ENCODE measurements at places on chromosomes 7 and 10.

DNA sequence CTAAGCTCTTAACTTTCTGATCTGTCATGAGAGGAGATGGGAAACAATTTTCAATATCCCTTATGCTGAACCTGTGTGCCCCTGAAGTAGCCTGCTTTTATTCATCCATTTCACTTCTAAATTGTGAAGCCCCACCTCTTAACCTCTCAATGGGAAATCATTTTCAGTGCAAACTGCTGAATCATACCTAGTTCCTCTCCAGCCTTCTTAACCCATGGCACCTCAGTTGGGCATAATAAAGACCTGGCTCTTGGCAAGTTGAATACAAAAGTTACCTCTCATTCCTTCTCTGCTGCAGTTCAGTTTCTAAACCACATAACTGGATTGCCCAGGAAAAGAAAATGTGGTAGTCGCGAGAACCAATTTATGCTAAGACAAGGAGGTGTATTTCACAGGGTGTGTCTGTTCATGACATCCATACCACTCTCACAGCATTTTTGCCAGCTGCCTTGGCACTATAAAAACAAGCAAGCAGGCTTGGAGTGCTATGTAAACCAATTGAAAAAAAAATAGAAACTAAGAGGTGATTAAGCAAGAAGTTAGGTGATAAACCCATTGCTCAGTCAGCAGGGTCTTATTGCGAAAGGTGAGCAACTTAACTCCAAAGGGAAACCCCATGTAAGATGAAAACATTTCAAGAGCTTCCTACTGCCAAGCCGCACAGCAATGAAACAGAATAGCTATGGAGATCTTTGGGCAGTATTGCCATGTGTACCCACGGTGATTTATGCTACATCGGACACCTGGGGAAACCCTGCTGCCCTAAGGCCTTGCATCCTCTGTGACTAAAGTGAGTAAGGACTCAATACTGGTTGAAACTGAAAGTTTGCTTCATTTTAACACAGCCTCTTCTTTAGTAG, 57.0 kb upstream of the DKK1 start:
- no peak for DNase-seq

DNA sequence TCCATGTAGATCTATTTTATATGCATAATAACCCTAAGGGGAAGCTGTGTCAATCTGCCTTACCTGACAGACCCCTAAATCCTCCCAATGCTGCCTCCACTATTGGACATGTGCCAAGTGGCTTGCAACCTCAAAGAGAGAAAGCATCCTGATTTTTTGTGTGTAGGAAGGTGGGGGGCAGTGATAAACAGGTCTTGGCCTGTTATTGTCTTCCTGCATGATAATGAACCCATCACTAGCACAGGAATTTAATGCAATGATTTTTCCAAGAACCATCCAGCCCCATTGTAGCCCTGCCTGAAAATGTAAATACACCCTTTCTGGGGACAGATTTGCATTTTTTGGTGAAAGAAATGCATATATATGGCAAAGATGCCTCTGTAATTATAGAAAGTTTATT, 850.2 kb downstream of the LRMDA start:
- no peak for DNase-seq

- DNase-seq, result no peak
Observed at GRCh38 chr7:151122276-151122675, 36.0 kb downstream of the AGAP3 start.

DNA sequence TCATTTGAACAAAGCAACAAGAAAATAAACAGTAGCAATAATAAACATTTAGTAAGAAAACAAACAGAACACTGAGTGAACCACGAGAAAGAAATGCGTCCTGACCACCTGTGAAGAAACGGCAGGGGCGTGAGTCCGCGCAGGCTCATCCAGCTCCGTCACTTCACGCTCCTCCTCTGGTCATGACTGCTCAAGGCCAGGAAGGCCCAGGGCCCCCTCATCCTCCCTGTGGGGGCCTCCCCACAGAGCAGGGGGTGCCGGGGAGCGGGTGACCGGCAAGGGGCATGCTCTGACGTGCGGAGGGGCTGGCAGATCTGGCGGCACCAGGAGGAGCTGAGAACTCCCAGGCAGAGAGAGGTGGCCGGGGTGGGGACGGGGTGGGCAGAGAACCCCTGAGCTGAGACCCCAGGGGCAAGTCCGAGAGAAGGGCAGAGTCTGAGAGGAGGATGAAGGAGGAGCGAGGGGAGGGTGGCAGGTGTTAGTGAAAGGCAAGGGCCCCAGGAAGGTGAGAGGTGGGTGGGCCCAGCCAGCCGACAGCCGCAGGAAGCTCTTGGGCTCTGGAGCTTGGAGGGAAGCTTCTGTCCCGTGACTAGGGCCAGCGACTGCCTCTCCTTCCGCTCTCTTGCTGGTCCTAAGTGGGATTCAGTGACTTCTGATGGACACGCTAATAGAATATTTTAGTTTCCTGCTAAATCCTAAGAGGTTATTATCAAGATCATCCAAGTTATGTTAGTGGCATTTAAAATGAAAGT, 223.9 kb downstream of the TCERG1L start:
- DNase-seq, result no peak

GRCh38 chr10:47136866-47137265, 163.1 kb upstream of the GDF10 start:
- no peak for DNase-seq

GRCh38 chr7:102413091-102413490, 16.9 kb downstream of the PRKRIP1 start:
- DNase-seq, result no peak

DNA sequence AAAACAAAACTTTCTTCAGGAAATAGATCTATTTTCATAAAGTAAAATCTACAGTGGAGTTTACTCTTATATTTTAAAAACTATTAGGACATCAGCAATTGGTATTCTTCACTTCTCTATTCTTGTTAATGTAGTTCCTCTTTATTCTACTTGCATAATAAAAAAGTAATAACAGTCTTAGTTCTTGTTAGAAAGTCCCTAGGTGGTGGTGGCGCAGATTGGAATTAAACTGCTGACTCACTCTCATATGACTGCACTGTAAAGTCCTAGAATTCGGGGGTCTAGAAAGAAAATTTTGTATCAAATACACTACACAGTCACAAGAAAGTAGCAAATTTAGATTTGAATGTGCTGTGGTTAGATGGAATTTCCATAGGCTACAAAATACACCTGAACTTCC, 44.6 kb upstream of the TES start:
- no peak for DNase-seq

- DNase-seq, result no peak
Observed at GRCh38 chr7:157660971-157661610, 324.3 kb downstream of the DNAJB6 start.

GRCh38 chr7:76223286-76223972, 21.7 kb downstream of the SRRM3 start:
- no peak for DNase-seq

GRCh38 chr10:107163076-107163855, 1.2 kb downstream of the SORCS1 start:
- DNase-seq, result no peak

GRCh38 chr7:490461-491291, 29.0 kb downstream of the PDGFA start:
- DNase-seq, result no peak

DNA sequence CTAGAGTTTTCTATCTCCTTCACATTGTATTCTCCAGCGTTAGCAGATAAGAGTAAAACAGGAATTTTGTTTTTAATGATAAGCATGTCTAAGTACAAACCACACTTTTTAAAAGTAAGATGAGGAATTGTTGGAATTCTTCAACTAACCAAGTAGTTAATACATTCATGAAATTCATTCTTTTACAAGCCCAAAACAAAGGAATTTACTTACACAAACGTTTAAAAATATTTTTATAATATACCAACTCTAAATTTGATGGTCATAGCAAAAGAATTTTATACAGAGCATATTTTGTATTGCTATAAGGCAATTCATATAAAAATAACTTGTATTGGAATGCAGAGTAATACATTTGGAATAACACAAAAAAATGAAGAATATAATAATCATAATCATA, 51.3 kb downstream of the TWIST1 start:
- no peak for DNase-seq

GRCh38 chr10:34341473-34341872, 473.6 kb downstream of the PARD3 start:
- DNase-seq, result no peak

DNA sequence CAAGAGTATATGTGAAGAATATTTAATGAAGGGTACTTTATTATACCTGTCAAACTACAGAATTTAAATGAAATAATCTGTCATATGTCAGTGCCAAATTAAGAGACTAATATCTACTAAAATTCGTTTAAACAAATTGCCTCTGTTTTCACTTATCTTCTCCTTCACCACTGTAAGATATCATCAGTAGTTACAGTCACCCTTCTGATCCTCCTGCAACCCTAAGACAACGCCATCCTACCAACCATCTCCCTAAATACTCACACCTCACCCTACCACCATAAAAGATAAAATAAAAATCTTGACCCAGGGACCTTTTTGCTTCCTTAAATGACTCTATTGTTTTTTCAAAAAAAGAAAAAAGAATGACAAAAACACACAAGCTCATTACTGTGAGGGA, 20.8 kb downstream of the EZH2 start:
- DNase-seq, result no peak

- no peak for DNase-seq
Observed at GRCh38 chr10:102998399-102998907, 80.4 kb downstream of the CNNM2 start.

- DNase-seq, result no peak
Observed at GRCh38 chr10:112761256-112761655, 188.8 kb upstream of the TCF7L2 start.

DNA sequence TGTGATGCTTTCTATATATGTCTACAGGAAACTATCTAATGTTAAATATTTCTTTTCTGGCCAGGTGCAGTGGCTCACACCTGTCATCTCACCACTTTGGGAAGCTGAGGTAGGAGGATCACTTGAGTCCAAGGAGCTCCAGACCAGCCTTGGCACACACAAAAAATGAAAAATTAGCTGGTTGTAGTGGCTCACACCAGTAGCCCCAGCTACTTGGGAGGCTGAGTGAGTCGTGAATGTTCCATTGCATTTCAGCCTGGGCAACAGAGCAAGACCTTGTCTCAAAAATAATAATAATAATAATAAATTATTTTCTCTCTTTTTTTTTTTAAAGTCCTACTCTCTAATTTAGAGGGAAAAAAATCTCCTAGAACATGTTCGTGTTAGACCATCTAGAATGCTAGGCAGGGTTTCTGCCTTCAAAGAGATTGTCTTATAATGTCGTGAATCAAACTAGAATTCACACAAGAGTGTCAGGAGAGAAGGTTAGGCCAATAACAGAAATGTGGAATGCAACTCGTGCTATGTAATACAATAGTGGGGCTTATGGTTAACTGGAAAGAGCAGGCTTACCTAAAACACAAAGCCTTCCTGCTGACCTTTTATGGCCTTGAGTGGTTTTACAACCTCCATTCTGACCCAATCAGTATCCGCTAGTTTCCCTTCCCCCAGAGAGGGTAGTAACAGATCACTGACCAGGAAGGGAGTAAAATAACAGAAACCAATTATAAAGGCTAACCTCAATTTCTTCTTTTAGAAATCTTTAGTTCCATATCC, 46.3 kb downstream of the MYOF start:
- DNase-seq, result no peak

GRCh38 chr7:150446288-150446938, 4.0 kb upstream of the GIMAP8 start:
- DNase-seq, result no peak

GRCh38 chr7:28136420-28136819, 44.2 kb downstream of the JAZF1 start:
- DNase-seq, result no peak

GRCh38 chr7:105752671-105753275, 123.6 kb downstream of the ATXN7L1 start:
- no peak for DNase-seq

- DNase-seq, result no peak
Observed at GRCh38 chr10:71613261-71613777, 106.3 kb downstream of the C10orf105 start.

GRCh38 chr10:132237871-132238270, 51.1 kb downstream of the DPYSL4 start:
- DNase-seq, result no peak

DNA sequence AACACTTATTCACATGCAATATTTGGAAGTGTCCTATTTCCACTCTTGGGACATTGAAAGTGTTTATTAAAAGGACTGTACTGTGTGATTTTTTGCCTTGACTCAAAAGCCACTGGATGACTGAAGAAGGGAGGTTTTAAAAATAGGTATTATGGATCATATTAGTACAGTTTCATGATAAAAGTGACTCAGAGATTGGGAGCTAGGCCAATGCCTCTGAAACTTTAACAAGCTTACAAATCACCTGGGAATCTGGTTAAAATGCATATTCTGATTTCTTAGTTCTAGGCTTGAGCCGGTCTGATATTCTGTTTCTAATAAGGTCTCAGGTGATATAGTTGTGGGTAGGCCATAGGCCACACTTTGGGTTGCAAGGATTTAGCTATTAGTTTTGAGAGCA, 191.2 kb downstream of the PLXDC2 start:
- DNase-seq, result no peak

- no peak for DNase-seq
Observed at GRCh38 chr10:110483633-110484032, 14.1 kb upstream of the DUSP5 start.

DNA sequence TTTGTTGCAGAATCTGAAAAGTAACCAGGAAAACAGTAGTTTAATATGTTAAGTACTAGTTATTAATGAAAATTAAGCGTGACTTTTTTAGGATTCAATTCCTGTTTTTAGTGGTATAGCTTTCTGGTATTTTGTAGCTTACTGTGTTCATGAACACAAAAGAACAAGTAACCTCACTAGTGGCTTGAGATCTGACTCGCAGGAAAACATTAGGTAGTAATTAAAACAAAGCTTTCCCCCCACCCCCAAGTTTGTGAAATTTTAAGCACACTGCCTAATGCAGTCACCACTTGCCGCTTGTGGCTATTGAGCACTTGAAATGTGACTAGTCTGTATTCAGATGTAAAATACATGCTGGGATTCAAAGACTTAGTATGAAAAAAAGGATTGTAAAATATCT, 102.5 kb upstream of the RPA3 start:
- no peak for DNase-seq

- no peak for DNase-seq
Observed at GRCh38 chr10:76444034-76444800, 1012.8 kb downstream of the LRMDA start.

- DNase-seq, result no peak
Observed at GRCh38 chr10:112122827-112123226, 60.7 kb downstream of the GPAM start.

DNA sequence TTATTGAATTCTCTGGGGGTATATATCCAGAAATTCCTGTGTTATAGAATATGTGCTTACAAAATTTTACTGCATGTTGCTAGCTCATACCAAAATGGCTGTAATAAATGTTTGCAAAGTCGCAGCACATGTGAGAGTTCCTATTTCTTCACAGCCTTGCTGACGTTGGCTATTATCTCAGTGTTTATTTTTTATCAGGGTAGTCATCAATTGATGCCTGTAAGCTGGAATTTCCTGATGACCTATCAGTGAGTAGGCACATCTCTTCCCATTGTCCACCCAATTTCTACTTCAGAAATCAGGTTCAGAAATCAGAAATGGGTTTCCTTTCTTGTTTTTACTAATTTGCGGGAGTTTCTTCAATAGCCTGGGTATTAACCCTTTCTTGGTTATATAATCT, 268.1 kb upstream of the FZD8 start:
- no peak for DNase-seq

GRCh38 chr10:74754381-74754821, 72.0 kb upstream of the KAT6B start:
- no peak for DNase-seq

- DNase-seq, result no peak
Observed at GRCh38 chr10:103124420-103125096, 68.5 kb downstream of the NT5C2 start.

- no peak for DNase-seq
Observed at GRCh38 chr7:31253532-31253931, 87.0 kb downstream of the NEUROD6 start.

GRCh38 chr7:151835636-151836035, 41.3 kb downstream of the PRKAG2 start:
- no peak for DNase-seq

Measured in brain pericyte (primary cell).